ENCODE measurements at places on chromosomes 3 and 15.

DNA sequence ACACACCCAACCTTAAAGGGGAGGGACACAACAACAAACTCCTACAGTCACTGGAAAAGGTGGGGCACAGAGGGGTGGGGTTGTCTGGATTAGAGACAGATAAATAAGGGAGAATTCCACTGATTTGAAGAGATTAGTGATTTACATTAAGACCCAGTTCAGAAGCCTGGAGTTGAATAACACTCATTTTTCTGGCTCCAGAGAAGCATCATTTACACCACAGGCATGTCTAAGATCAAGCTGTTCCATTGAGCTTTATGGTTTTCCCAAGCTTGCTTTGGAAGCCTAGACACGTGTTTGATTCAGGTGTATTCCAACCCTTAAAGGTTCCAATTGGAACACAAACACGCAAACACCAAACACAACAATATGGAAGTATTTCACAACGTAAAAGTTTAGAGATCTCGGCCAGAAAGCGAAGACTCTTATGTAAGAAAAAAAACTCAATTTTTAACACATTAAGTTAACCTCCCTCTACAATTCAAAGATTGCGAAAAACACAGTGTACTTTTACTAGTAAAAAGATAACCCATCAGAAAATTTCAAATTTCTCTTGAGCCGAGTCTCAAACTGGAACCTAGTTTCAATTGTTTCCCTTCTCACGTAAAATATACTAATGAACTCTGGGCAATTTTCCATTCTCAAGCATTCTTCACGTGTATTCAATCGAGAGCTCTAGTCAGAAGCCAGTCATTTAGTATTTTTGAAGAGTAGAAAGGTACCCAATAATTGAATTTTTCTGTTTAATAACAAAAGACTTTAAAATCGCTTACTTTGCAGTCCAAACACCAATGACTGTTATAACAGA lies 2.1 kb downstream of the TRA2B start:
- DNase-seq, result no peak

DNA sequence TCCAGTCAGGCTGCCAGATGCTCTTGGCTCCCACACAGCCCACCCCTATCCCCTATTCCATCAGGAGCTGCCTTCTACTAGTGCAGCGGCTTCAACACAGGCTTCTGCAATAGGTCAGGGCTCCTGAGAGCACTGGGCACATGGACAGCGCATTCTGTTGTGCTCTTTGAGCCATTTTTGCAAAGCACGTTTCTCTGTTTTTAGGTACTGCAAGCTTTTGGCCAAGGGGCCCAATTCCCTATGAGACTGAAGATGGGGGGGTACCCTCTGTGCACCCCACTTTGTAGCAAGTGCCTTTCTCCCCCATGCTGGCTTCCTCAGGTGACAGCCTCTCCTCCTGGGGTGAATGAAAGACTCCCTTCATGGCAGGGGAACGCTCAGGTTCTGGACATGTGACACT lies 31.2 kb downstream of the CHDH start:
- no peak for DNase-seq

DNA sequence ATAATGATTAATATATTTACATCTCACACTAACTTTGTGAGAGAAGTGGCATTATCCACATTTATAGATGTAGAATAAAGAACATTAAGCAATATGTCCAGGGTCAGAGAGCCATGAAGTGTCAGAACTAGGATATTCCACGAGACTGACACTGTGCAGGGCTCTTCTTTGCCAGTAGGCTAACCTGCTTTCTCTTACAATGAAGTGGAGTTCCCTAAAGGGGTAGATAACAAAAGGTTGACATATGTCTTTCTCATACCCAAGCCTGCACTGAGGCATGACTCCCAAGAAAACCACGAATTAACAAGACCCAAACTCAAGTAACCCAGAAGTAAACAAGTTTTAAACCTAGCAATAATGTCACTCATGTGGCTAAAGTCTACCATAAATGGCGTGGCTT lies 191.5 kb upstream of the SLC2A2 start:
- DNase-seq, result no peak

DNA sequence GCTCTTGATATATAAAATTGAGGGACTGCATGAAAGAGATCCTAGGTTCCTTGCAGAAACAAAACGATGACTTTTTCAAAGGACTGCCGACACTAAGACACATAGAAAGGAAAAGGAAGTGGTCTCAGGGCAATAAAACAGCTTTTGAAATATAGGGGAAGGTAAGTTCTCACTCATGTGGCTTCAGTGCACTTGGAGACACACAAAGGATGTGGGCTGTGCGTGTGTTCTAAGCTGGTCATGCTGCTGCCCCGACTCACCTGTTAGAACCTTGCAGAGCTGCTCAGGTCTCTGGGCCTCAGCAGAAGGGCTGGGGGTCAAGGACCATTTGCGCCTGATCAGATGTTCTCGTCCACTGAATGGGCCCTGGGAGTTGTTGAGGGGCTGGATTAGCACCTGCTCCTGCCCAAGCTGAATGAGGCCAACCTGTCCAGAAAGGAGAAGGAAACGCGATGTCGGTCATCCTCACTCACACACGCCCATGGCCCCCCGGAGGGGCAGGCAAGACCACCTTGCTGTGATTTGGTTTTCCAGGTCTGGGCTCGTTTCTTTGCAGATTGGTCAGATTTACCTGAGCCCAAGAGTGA lies 11.1 kb downstream of the ADAMTS17 start:
- DNase-seq, result peak; percentile 38

DNA sequence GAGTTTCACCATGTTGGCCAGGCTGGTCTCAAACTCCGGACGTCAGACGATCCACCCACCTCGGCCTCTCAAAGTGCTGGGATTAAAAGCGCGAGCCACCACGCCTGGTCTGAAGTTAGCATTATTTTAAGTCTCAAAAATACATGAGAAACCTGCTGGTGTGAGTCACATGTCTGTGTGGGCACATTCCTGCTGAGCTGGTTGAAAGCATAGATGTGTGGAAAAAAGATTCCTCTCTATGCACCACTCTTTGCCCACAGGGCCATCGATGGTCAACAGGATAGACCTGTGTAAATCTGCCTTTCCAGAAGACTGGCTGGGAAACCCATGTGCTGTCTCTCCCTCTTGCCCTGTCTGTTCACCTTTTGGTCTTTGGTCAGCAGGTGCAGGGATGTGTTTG lies 63.5 kb downstream of the CHRD start:
- DNase-seq, result no peak

- peak; percentile 8 for DNase-seq
These were observed 56.1 kb downstream of the TAFA4 start for GRCh38 chr3:68876112-68876713.

- DNase-seq, result no peak
These were observed 4.2 kb upstream of the RASL12 start for GRCh38 chr15:65072027-65072426.

DNA sequence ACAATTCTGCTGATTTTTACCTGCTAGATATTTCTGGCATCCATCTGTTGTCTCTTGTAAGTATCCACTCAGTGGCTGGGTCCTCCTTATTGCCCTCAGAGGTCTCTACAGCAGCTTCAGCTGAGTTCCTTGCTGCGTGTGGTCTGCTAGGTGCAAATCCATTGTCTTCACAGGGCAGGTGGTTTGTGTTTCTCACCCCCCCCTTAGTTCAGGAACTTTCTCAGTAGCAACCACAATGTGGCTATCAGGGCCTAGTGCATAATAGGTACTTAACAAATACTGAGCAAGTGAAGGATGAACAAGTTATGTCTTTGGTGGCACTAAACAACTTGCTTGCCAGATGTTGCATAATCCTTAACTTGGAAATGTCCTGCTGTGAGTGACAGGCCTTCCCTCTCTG lies 96.7 kb upstream of the KLHL25 start:
- no peak for DNase-seq

GRCh38 chr3:141236361-141236760 lies 4.7 kb downstream of the PXYLP1 start:
- DNase-seq, result no peak

DNA sequence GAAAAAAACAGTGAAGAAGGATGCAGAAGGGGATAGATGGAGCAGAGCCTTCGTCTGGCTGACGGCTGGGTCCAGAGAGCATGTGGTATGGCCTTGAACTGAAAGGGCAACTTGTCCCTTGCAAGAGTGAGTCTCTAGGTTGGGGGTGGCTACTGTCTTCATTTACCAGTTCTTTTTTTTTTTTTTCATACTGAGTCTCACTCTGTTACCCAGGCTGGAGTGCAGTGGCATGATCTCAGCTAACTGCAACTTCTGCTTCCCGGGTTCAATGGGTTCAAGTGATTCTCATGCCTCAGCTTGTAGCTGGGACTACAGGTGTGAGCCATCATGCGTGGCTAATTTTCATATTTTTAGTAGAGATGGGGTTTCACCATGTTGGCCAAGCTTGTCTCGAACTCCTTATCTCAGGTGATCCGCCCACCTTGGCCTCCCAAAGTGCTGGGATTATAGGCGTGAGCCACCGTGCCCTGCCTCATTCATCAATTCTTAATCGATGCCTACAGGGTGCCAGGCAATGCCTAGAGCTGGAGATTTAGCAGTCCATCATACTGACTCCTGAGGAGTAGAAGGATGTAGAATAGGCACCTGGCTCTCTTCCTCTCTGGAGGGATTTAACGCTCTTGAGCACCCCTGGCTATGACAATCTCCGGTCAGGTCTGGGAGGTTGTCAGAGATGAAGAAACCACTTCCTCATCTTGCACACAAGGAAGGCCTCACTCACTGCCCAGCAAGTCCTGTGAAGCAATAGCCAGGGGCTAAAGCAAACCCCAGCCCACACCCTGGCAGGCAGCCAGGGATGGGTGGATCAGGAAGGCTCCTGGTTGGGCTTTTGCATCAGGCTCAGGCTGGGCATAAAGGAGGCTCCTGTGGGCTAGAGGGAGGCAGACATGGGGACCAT lies at the start of gene CAMP:
TSS of gene CAMP (plus strand) at position 880 of the 898 bp plus-strand sequence. CDS start at position 897, 17 bp downstream.
- DNase-seq, result no peak

GRCh38 chr15:40275523-40275922 lies 7.3 kb downstream of the ANKRD63 start:
- no peak for DNase-seq

GRCh38 chr3:186614597-186615483 lies 2.0 kb downstream of the AHSG start:
- DNase-seq, result peak; percentile 74

DNA sequence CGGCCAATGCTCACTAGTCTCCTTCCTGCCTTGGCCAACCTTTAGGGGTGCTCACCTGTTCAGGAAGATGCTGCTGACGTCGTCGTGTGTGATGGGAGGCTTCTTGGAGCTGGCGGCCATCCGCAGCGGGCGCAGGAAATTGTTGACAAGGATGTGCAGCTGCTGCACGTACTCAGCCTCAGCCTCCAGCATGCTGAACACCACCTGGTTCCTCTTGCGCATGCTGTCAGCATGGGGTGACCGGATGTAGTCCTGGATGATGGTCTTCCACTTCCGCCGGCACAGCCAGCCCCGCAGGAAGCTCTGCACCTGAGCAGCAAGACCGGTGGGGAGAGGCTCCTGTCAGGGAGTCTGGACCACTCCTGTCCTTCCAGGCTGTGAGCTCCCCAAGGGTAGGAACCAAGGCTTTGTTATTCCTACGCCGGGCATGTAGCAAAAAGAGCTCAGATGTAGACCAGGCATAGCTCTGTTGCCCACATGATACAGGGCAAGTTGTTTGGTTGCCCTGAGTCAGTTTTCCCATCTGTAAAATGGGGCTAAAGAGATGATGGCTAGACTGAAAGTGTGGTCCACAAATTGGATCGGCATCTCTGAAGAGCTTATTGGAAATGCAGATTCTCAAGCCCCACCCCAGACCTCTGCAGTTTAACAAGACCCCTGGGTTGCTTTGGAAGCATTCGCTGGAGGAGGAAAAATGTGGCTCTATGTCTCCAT lies 43.7 kb downstream of the RASGRF1 start:
- DNase-seq, result no peak

DNA sequence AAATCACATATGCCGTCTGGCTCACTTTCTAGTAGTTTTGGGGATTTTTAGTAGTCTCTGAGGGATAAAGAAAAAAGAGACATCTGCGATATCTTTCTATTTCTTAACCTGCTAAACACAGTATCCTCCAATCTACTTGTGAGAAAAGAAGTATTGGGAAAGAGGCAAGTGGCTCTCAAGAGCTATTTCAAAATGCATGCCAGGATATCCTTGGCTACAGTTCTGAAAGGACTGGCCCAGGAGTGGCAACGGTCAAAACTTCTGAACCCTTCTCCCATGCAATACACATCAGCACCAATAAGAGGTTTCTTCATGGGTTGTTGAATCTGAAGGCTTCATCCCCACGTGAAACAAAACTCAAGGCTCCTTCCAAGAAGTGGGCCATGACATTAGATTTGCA lies 204.0 kb upstream of the WNT5A start:
- no peak for DNase-seq

GRCh38 chr15:88604381-88605188 lies 16.6 kb upstream of the AEN start:
- DNase-seq, result no peak

GRCh38 chr3:113654851-113655250 lies 41.6 kb downstream of the USF3 start:
- DNase-seq, result no peak

- no peak for DNase-seq
These were observed 27.1 kb downstream of the RPSA start for GRCh38 chr3:39433642-39434041.

Data from activated T-cell treated with anti-CD3 and anti-CD28 coated beads, Interleukin-2, amount 50 U/mL, for 72 hours (primary cell).